ENCODE measurements at places on chromosomes 1 and 21. TPM values are rescaled to one million over a fixed set of nuclear protein-coding genes. Genes with fewer than 3 reads are reported as not detected.

Gene BGLAP
- 0.50 TPM for total RNA-seq

Gene BRINP3
- total RNA-seq: not detected

Gene PDE9A
- total RNA-seq: 1.2 TPM

Gene RNU1-2
- total RNA-seq: under 0.01 TPM

Gene NPPB
- total RNA-seq: not detected

Measured in smooth muscle cell of the pulmonary artery (primary cell).